ENCODE measurements at places on chromosomes 3 and 15. TPM values are rescaled to one million over a fixed set of nuclear protein-coding genes. Genes with fewer than 3 reads are reported as not detected.

DNA sequence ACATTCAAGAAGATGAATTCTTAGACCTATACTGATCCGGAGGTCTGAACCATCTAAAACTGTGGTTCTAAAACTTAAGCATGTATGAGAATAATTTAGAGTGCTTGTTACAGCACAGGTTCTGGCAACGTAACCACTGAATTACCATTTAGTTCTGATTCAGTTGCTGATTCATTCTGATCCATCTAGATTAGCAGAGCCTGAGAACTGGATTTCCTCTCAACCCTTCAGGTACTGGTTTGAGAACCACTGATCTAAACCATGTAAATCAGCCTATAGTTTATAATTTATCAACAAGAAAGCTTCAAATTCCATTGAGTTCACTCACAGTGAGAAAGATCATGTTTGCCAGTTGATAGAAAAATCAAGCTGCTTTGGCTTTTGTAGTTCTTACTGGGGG lies 1001.1 kb upstream of the EPHA6 start:
- DNase-seq: no peak

- no peak for DNase-seq
Measured at GRCh38 chr3:52633786-52634185, 51.9 kb downstream of the PBRM1 start.

DNA sequence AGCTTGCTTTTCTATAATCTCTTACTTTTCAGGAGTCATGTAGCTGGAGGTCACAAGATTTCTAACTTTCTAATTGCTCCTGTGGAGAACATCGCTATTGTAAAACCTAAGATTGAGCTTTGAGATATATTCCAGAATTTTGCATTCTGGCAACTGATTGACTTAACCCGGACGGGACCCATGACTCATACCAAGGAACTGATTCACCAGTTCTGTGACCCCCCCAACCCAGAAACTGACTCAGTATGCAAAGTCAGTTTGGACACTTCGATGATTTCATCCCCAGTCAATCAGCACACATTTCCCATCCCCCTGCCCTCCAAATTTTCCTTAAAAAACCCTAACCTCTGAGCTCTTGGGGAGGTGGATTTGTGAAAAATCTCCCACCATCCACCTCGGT lies 396.5 kb upstream of the GBE1 start:
- DNase-seq: peak; percentile 25

GRCh38 chr3:95343228-95343627 lies 1280.4 kb downstream of the NSUN3 start:
- no peak for DNase-seq

DNA sequence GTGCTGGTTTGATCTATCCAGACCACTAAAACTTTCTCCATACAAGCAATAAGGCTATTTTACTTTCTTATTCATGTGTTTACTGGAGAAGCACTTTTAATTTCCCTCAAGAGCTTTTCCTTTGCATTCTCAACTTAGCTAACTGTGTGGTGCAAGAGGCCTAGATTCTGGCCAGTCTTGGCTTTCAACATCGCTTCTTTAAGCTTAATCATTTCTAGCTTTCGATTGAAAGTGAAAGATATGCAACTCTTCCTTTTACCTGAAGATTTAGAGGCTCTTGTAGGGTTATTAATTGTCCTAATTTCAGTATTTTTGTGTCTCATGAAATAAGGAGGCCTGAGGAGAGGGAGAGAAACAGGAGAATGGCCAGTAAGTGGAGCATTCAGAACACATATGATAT lies 234.8 kb upstream of the GADL1 start:
- DNase-seq: no peak

DNA sequence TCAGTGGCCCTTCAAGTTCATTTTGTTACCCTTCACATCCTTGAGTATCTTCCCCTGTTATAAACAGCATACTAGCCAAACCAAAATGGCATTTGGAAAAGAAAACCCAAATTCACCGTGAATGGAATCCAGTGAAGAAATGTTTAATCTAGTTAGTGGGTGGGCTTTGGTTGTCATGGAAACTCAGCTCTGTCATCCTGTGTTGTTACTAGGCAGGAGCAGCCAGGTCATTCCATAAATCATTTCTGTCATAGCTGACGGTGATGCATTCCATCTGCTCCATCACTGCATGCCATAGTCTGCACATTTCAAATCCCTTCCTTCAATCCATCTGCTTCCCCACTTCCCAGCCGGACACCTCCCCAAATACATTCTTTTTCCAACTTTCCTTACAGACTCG lies 140.4 kb upstream of the CGNL1 start:
- DNase-seq: peak; percentile 83

DNA sequence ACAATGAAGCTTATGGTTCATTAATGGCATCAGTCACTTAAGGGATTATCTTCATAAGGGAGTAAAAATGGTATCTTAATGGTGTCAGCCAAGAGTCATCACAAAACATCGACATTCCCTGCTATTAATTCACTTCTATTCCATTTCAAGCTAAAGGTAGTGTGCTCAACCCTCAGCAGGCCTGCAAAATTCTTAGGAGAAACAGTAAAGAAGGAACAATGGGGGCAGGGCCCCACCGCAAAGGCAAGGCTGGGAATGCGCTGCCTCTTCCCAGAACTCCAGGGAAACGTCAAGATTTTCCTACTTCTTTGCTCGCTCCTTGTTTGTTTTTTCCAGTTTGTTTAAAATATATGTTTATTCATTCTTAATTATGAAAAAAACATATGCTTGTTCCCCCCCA lies 187.3 kb upstream of the TSC22D2 start:
- no peak for DNase-seq

- DNase-seq: peak; percentile 60
Measured at GRCh38 chr15:83571820-83572707, 81.9 kb upstream of the ADAMTSL3 start.

DNA sequence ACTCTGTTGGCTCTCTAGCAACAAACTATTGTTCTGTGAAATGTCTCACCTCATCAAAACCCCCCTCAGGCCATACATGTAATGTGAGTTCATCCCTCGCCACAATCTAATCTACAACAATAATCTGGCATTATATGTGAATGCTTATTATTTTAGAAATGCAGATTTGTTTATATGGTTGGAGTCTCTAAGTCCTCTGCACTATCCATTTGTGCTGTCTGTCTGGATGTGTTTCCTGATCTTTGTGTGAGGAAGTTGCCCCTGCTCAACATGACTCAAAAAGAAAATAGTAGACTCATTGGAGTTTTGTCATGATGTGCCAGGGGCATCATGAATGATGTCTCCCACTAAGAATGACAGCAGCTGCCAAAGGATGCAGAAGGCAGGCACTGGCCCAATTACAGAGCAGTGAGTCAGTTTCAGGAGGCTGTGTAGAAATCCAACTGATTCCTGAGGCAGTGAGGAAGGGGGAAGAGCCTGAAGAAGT lies 161.6 kb upstream of the PDZRN3 start:
- DNase-seq: no peak

- no peak for DNase-seq
Measured at GRCh38 chr3:170632780-170633179, 46.9 kb upstream of the SLC7A14 start.

Gene SPATA12
- 0.08 TPM for polyA plus RNA-seq

Gene MESP2
- polyA plus RNA-seq: 0.27 TPM

Gene LRRC34
- 3.8 TPM for polyA plus RNA-seq

Gene BUB1B
- polyA plus RNA-seq: 11.5 TPM

Gene ACAN
- polyA plus RNA-seq: 11.4 TPM

Gene SLC28A2
- polyA plus RNA-seq: 0.43 TPM

Data from muscle of back (tissue), 13 donors.